ENCODE measurements at places on chromosomes 2 and 18.

DNA sequence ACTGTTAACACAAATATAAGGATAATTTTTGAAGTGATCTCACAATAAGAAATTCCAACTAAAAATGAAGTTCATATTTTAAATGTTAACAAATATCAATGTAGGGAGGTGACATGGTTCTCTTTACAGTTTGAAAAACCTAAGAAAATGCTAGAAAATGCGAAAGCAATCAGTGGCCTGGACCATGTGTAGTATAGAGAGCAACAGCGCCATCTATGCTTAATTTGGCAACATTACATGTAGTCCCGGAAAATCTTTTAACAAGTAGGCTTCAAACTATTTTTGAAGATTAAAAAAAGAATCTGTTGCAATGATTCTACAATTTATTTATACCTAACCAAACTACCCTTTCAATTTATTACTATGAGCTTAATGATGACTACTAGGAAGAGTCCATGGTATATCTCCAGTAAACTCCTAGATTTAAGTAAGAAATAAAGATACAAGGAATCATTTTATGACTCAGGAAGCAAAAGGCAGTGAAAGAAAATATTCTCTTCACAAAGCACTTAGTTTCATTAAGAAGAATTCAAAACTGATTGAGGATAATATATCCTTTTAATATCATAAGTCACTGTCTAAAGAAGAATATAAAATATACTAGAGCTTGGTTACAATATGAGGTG is 33.3 kb downstream of the NDUFA10 start:
- H3K36me3 ChIP-seq: peaks cover 12% of the 10 kb centered on the region
- H3K27me3 ChIP-seq: no peaks in the 10 kb centered on the region
- H3K27ac ChIP-seq: no peak overlapping the region
- H3K4me3 ChIP-seq: no peak overlapping the region
- DNase-seq: peak; percentile 54

GRCh38 chr2:155653176-155653575 is 679.3 kb downstream of the NR4A2 start:
- H3K36me3 ChIP-seq: no peaks in the 10 kb centered on the region
- no peaks in the 10 kb centered on the region for H3K4me1 ChIP-seq
- H3K27me3 ChIP-seq: no peaks in the 10 kb centered on the region
- H3K4me3 ChIP-seq: no peak overlapping the region

GRCh38 chr2:70691497-70692140 is 76.4 kb downstream of the ADD2 start:
- H3K27me3 ChIP-seq: no peaks in the 10 kb centered on the region
- H3K4me3 ChIP-seq: no peak overlapping the region
- peaks cover 9% of the 10 kb centered on the region for H3K4me1 ChIP-seq
- no peaks in the 10 kb centered on the region for H3K36me3 ChIP-seq

DNA sequence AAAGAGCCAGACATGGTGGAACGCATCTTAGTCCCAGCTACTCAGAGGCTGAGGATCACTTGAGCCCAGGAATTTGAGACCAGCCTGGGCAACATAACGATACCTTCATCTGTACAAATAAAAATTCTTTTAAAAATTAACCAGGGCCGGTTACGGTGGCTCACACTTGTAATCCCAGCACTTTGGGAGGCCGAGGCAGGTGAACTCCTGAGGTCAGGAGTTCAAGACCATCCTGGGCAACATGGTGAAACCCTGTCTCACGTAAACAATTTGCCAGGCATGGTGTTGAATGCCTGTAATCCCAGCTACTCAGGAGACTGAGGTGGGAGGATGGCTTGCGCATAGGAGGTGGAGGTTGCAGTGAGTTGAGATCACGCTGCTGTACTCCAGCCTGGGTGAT is 25.8 kb upstream of the KCNG3 start:
- H3K27me3 ChIP-seq: no peaks in the 10 kb centered on the region
- H3K4me1 ChIP-seq: no peaks in the 10 kb centered on the region

- H3K4me1 ChIP-seq: peaks cover 10% of the 10 kb centered on the region
- H3K4me3 ChIP-seq: no peak overlapping the region
- peak overlapping the region; percentile 3 for H3K27ac ChIP-seq
- H3K36me3 ChIP-seq: no peaks in the 10 kb centered on the region
- H3K27me3 ChIP-seq: no peaks in the 10 kb centered on the region
These were observed 21.1 kb downstream of the PTPN2 start for GRCh38 chr18:12862874-12863482.

DNA sequence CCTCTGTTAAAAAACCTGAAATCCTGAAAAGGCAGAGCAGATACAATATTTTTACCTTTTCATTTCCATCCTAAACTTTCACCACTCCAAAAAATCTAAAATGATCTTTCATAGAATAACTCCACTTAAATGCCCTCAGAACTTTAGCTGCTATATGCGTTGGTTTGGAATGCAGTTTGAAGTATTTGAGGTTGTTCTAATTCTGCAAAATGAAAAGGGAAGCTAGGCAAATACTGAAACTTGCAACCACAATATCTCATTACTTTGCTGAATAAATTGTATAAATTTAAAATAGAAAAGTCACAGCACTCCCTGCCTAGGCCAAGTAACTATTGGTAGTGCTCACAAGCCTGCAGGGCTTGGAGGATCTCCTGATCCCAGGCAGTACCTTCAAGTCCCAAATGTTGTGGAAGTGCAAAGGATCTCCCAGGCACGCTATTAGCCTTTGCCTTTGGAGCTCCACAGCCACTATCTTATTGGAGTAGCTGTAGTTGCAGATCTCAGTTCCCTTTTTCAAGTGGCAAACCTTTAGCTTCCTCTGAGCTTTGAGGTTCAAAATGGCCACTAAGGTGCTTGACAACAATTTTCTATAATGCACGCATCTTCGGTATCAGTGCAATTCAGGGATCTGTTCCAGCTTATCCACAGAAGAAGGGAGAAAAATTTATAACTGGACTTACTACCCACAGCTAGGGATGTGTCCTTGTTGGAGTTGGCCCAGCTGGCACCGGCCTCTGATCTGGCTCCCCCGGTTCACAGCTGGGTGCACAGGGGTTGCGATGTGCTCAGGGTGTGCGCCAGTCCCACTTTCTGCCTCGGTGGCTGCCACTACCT is 43.4 kb upstream of the ANKRD62 start:
- no peaks in the 10 kb centered on the region for H3K27me3 ChIP-seq
- no peak overlapping the region for H3K4me3 ChIP-seq
- H3K4me1 ChIP-seq: no peaks in the 10 kb centered on the region
- no peak overlapping the region for H3K27ac ChIP-seq

GRCh38 chr18:55999641-56000040 is 411.6 kb upstream of the TCF4 start:
- H3K27ac ChIP-seq: no peak overlapping the region
- H3K36me3 ChIP-seq: no peaks in the 10 kb centered on the region
- DNase-seq: no peak
- no peaks in the 10 kb centered on the region for H3K4me1 ChIP-seq
- no peak overlapping the region for H3K4me3 ChIP-seq
- H3K27me3 ChIP-seq: no peaks in the 10 kb centered on the region

DNA sequence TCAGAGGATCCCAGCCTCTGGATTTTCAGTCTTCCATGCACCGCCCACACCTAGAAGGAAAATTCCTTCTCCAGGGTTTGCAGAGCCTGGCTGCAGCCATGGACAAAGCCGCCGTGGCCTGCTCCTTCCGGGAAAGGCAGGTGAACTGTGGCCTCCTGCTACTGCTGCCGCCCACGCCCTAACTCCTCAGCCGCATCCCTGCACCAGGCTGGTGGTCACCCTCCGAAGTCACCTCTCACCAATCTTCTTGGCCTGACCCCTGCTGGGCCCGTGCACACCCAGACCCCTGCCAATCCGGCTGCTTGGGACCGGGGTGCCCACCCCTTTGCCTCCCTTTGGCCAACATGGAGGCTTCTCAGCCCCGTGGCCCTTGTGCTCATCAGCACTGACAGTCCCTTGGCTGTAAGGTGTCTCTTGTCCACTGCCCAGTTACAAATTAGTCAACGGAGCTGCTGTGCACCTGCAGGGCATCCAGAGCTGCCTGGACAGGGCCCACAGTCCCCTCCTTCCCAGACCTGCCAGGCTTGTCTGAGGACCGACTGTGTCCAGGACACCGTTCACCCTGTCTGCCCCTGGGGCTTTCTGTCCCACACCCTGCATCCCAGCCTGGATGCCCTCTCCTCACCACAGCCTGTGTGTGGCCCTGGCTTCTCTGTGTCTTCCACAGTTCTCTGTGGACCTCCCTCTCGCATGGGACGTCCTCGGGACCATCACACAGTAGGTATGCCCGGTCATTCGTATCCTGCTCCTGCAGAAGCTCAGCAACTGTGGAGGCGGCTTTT is 130.1 kb upstream of the TPO start:
- no peak overlapping the region for H3K4me3 ChIP-seq
- no peak for DNase-seq
- no peaks in the 10 kb centered on the region for H3K4me1 ChIP-seq
- H3K27me3 ChIP-seq: no peaks in the 10 kb centered on the region
- H3K27ac ChIP-seq: no peak overlapping the region
- H3K36me3 ChIP-seq: no peaks in the 10 kb centered on the region

- no peak overlapping the region for H3K4me3 ChIP-seq
- no peaks in the 10 kb centered on the region for H3K27me3 ChIP-seq
- no peaks in the 10 kb centered on the region for H3K36me3 ChIP-seq
- H3K4me1 ChIP-seq: no peaks in the 10 kb centered on the region
- H3K27ac ChIP-seq: no peak overlapping the region
These were observed 60.2 kb upstream of the SPP2 start for GRCh38 chr2:233990261-233990798.

- H3K27ac ChIP-seq: no peak overlapping the region
- H3K4me1 ChIP-seq: no peaks in the 10 kb centered on the region
- DNase-seq: no peak
These were observed 45.2 kb upstream of the SCG2 start for GRCh38 chr2:223647258-223647952.

DNA sequence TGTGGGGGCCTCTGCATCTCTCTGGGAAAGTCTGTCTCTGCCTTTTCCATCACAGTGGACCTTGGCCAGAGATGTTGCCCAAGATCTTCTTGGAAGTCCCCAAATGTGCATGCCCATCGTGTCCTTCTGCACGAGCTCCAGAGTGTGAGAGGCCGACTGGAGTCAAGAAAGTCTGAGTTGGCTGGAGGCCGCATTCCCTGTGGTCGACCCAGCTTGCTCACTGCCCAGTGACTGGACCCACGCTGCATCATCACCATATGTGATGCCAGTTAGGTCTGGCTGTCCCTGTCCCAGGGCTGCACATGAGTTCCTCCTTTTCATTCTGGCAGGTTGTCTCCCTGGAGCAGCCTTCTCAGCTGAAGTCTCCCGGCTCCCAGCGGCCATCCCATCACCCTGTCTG is 93.8 kb downstream of the ARL4C start:
- H3K27me3 ChIP-seq: no peaks in the 10 kb centered on the region
- H3K36me3 ChIP-seq: no peaks in the 10 kb centered on the region
- no peak overlapping the region for H3K4me3 ChIP-seq
- no peak overlapping the region for H3K27ac ChIP-seq

Measured in cardiac muscle cell (in vitro differentiated cells and primary cell).